ENCODE measurements at places on chromosomes 12 and 14.
A peak's percentile ranks its signal among the peaks of the same experiment; 100 is the strongest.

DNA sequence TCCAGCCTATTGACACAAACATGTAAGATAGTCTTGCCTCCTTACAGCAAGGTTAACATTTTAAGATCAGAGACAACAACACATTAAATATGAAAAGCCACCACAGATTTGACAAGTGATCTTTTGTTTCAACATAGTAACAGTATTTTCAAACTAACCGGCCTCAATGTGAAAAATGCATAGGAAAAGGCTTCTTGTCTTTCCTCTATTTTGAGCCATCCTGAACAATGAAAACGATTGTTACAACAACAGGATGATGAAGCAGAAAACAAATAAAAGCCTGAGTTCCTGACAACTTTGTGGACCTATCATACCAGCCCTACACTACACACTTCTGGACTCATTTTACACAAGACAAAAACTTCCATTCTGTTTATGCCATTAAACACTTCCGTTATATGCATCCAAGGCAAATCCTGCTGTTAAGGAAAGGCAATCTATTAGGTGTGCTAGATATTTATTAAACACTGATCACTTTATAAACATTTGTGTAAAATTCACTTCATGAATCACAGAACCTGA is 37.3 kb downstream of the BAZ1A start:
- peak; percentile 91 for DNase-seq

- no peak for DNase-seq
Measured at GRCh38 chr14:56580221-56580711, 668 bp downstream of the TMEM260 start.

- DNase-seq, result peak; percentile 84
Measured at GRCh38 chr12:109880043-109880931, at the start of gene GLTP. Gene GLTP (minus strand): TSS chr12:109880541. CDS start chr12:109880374, 167 bp downstream.

GRCh38 chr12:51389302-51389999 is 1.8 kb downstream of the GALNT6 start:
- DNase-seq, result peak; percentile 58

GRCh38 chr14:65206078-65206447 is 103.7 kb upstream of the MAX start:
- DNase-seq, result no peak

DNA sequence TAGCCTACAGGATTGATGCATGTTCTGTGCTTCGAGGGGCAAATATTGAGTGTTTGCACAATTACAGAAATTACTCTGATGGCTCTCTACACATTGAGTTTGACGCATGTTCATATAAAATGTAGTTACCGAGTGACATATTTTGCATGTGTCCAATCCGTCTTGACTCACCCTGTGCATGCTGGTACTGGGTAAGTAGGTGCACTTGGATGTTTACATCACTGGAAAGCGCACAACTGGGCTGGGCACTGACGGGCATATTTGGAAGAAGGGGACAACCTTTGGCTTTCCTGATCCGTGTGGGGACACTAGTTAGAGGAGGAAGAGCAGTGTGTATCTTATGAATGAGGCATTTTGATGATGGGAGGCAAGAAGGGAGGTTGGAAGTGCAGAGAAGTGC is 4.9 kb upstream of the KRT6A start:
- DNase-seq, result no peak

- no peak for DNase-seq
Measured at GRCh38 chr14:91780452-91780851, 48.6 kb upstream of the CATSPERB start.

DNA sequence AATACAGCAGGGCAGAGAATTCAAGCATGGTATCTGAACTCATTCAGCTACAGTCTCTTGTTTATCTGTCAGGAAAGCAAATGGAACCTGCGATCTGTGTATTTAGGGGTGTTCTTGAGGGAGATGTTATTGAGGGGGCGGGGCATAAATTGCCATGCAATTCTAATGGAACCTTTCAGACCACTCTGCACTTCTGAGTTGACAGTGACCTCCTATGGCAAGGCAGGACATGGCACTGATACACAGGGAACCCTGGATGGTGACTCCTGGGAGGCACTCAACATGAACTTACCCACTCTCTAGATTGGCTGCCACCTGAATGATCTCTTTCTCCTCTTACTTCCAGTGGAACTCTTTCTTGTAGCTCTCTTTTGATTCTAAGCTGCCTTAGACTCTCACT is 787.3 kb downstream of the VRK1 start:
- no peak for DNase-seq

DNA sequence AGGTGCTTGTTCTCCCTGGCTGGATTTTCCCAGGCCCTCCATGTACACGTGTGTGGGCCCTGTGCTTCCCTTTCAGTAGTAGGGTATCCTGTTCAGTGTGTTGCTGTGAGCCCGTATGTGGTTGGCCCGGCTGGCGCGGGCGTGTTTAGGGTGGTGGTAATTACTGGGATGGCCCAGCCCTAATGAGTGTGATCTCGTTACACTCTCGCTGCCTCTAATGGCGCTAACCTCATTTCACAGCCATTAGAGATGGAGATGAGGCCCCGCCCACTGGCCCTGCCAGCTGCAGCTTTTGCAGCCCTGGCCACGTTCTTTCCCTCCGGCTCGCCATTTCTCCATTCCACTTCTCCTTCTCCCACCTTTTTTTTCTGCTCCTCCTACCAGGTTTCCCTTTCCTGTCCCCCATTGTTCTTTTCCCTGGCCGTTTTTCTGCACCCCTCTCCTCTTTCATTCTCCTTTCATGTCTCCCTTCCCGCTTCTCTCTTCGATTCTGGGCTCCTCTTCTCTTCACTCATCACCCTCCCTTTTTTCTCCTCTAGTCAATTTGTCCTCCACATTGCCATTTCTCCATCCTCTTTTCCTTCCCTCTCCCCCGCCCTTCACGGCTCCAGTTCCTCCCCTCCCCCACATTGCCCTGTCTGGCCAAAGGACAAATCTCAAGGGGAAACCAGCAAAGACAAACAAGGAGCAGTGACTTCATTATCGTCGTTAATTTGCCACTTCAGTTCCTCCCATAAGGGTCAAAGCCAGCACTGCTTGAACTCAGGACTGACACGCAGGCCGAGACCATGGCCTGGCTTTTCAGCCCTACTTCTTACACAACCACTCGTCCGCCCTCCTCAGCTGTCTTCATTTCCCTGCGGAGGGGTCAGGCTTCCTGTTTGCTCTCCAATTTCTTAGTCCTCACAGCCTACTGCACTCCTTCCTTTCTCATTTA is 6.8 kb downstream of the ZFHX2 start:
- no peak for DNase-seq

DNA sequence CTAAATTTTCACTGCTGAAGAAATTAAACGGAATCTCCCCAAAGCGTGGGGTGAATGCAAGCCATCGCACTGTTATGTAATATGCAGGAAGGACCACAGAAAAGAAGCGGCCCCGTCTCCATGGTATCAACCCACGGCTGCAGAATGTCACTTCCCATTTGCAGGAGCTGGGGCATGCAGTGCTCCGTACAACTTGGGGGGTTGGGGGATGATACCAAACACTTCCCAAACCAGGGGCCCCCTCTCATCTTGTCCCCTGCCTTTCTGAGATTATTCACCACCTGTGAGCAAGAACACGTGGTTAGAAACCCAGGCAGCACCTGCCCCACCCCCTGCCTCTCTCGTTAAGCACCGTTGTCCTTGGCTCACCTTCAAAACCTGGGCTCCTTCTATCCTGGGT is 505.1 kb upstream of the TMEM132C start:
- no peak for DNase-seq

- DNase-seq, result no peak
Measured at GRCh38 chr12:113778432-113779132, 187.5 kb downstream of the RBM19 start.

- DNase-seq, result no peak
Measured at GRCh38 chr12:6384499-6385436, 806 bp downstream of the LTBR start.

- DNase-seq, result no peak
Measured at GRCh38 chr12:20272801-20273200, 95.5 kb upstream of the PDE3A start.

- no peak for DNase-seq
Measured at GRCh38 chr12:39378341-39378740, 64.6 kb downstream of the KIF21A start.

DNA sequence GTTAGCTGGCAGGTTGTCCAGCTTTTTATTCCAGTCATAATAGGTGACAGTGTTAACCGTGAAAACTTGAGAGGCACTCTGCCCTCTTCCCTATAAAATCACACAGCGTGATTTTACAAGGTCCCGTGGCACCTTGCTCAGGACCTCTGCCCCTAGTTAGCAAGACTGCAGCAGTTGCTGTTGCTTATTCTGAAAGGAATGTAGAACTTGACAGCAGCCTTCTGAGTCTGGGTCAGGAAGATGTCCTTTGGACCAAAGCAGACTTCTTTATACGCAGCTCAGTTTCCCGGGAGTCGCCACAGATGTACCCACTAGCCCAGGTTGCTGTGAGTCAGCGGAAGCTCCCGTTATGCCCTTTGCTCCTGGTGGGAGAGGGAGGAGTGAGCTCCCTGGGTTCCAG is 13.2 kb downstream of the PRKAB1 start:
- no peak for DNase-seq

All from pons (tissue), 1 donor.